ENCODE measurements at places on chromosomes 3 and 15. TPM values are rescaled to one million over a fixed set of nuclear protein-coding genes. Genes with fewer than 3 reads are reported as not detected.

Gene FBXW12
- not detected for total RNA-seq

Gene ADAMTS17
- total RNA-seq, result 4.1 TPM

Gene SLC22A13
- total RNA-seq, result 0.37 TPM

- no peak for DNase-seq
- H3K4me1 ChIP-seq, result no peaks in the 10 kb centered on the region
- H3K27me3 ChIP-seq, result no peaks in the 10 kb centered on the region
- no peak overlapping the region for H3K4me3 ChIP-seq
- no peaks in the 10 kb centered on the region for H3K36me3 ChIP-seq
These were observed 248.8 kb downstream of the NSUN3 start for GRCh38 chr3:94311651-94312050.

DNA sequence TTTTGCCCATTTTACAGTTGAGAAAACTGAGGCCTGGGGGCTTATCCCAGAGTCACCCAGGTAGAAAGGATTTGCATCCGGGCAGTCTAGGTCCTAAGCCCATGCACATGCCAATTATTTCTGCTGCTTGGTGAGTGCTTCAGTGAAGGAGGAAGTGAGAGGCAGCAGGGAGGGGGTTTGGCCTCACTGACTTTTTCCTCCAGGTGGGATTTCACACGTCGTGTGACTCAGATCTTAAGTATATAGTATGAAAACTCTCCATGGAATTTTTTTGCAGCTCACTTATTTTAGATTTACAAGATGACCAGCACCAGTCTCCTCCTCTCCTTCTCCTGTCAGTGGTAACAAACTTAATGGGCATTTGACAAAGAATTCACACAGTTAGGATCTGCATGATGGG, 4.6 kb downstream of the ITGA11 start:
- H3K27ac ChIP-seq, result no peak overlapping the region
- no peak for DNase-seq
- H3K4me3 ChIP-seq, result no peak overlapping the region
- H3K4me1 ChIP-seq, result no peaks in the 10 kb centered on the region
- H3K27me3 ChIP-seq, result peaks cover 41% of the 10 kb centered on the region

DNA sequence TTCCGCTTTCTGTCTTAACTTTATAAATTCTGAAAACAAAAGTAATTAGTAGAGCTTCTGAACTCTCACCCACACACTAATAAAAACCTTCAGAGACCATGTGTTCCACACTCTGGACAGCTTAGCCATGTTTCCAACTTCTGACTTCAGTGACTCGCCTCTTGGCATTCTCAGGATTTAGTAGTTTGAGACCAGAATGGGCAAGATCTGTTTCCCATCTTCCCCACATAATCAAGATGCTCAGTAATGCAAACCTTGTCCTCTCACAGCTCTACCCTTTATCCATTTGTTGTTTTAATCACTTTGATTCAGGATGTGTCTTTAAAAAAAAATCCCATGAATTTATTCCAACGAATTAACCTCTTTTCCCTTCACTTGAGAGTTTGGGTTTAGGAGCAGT, 166.6 kb upstream of the SLC24A5 start:
- no peak for DNase-seq
- H3K4me1 ChIP-seq, result no peaks in the 10 kb centered on the region
- no peak overlapping the region for H3K27ac ChIP-seq
- no peaks in the 10 kb centered on the region for H3K36me3 ChIP-seq

Gene UBA5
- 38.0 TPM for total RNA-seq

Gene SLC24A5
- total RNA-seq, result not detected

DNA sequence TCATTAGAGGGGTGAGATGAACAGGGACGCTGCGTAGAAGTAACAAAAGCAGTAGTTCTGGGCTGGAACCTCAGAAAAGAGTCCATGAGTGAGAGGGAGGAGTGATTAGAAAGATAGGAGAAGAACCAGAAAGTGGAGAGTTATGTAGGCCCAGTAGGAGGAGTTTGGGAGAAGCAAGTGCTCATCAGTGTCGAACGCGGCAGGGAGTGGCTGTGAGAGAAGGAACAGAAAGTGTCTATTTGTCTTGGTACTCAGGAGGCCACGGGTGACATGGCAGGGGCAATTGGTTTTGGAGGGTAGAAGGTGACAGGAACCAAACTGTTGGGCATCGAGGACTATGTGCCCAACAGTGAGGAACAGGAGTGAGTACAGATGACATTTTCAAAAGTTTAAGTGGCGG, 1.3 kb upstream of the INSYN1 start:
- no peak overlapping the region for H3K27ac ChIP-seq
- no peak overlapping the region for H3K4me3 ChIP-seq
- DNase-seq, result no peak

DNA sequence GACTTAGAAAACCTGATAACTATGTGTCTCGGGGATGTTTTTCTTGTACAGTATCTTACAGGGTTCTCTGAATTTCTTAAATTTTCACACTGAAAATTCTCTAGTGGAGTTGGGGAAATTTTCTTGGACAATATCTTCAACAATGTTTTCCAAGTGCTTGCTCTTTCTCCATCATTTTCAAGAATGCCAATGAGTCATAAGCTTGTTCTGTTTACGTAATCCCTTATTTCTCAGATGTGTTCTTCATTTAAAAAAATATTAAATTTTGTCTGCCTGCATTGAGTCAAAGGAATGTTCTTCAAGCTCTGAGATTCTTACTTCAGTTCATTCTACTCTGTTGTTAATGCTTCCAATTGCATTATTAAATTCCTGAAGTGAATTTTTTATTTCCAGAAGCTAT, 21.9 kb upstream of the PLSCR2 start:
- no peak for DNase-seq
- H3K27ac ChIP-seq, result no peak overlapping the region
- peaks cover 53% of the 10 kb centered on the region for H3K27me3 ChIP-seq
- no peak overlapping the region for H3K4me3 ChIP-seq
- H3K36me3 ChIP-seq, result peaks cover 2% of the 10 kb centered on the region

DNA sequence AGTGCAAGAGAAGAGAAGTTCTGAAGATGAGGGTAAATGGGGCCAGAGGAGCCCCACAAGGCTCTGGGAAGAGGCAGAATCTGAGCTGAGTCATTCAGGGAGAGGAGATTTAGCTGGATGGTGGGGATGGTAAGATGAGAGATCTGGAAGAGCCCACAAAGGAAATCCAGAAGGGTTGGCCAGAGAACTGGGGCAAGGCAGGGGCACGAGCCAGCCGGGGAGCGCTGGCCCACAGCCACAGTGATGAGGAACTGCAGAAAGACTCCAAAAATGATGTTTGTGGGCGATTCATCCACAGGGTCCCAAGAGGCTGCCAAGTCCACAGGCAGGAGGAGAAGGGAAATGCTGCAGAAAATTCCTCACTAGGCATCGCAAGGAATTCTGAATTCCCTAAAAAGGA, 75.9 kb upstream of the ATP2B2 start:
- H3K27ac ChIP-seq, result no peak overlapping the region
- no peak overlapping the region for H3K4me3 ChIP-seq
- H3K27me3 ChIP-seq, result peaks cover 21% of the 10 kb centered on the region
- H3K4me1 ChIP-seq, result no peaks in the 10 kb centered on the region

Data from activated CD4-positive, alpha-beta T cell treated with anti-CD3 and anti-CD28 coated beads, Interleukin-2, amount 10 ng/mL, durations not matched to agents 7 days and 5 days (primary cell).